ENCODE measurements at places on chromosomes 2 and 18.

GRCh38 chr2:157426477-157426994, 17.4 kb downstream of the CYTIP start:
- DNase-seq: no peak

DNA sequence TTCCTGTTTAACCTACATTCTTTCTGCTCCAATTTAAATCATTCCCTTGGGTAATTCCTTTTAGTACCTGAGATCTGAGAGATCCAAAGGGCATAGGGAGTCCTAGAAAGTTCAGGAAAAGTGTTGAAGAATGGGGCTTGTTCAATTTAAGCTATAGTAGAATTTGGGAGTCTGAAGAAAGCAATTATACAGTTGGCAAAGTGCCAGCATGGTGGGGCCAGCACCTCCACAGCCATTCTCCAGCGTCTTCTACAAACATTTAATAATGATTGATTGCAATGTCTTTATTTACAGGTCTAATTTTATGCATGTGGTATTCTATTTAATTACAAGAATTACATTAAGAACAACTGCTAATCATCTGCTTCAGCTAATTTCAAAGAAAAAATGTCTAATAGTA, 957.7 kb upstream of the GYPC start:
- DNase-seq: no peak

- no peak for DNase-seq
These were observed 127.3 kb downstream of the UPP2 start for GRCh38 chr2:158228943-158229508.

DNA sequence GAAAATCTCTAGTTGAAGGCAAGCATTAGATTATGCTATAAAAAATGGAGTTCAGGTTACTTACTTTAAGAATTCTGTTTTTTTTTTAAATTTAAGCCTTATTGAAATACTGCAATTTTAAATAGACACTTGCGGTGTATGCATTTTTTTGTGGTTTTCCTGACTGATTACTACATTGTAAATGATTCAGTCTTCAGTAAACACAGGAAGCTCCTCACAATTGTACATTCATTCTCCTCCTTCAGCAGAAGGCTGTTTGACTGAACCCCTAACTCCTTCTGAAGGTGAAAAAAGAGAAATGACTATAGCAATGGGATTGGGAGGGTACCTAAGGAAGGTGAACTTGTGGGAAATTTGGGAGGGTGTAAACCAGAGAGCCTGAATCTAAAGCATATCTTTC, 136.1 kb downstream of the GCA start:
- no peak for DNase-seq

GRCh38 chr2:100852999-100853908, 33.3 kb downstream of the NPAS2 start:
- DNase-seq: no peak

DNA sequence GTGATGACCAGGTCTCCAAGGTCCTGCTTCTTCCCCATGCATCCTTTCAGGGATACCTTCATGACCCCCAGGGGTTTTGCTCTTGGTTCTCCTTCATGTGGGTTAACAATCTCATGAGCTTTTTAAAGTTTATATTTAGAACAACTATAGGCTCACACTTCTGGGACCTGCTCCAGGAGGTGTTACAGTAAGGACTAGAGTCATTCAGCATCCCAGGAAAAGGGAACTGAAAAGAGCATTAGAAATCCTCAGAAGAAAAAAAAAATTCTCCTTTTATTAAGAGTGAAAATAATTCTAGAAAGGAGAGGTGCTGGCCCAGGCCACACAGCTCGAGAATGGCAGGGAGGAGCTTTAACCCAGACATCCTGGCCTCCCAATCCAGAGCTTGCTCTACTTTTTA, 66.5 kb downstream of the SETBP1 start:
- no peak for DNase-seq

DNA sequence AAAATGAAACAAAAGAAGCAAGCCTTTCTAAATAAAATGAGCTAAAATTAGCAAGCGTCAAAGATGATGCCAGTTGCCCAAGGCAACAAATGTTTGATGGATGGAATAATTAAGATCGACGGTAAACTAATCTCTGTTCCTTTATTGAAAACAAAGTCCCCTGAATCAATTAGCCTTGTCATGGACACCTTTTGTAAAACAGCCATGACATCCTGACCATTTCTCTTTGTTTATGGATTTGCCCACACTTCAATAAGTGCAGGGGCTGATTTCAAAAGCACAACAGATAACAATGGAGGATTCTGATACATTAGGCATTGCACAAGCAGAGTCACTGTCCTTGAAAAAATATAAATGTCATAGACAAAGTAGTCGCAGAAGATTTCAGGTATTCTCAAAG, 160.1 kb upstream of the HNRNPA3 start:
- no peak for DNase-seq

GRCh38 chr2:113892004-113892710, 2.3 kb downstream of the ACTR3 start:
- no peak for DNase-seq

DNA sequence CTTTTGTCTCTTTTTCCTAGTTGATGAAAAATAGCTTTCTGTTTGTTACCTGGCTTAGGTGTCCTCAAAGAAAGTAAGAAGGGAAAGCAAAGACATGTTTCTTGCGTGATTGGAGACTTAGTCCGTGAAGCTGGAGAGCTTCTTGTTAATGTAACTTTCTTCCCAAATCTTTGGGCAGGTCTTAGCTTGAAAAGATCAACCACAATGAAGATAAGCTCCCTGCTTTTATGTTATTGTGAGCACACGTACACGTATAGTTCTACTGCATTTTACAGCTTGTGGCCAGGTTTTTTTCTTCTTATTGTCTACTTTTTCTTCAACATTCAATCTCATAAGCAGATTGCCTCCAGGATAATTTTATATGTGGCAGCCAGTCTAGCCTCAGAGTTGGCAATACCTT, 99.8 kb downstream of the DIS3L2 start:
- no peak for DNase-seq

DNA sequence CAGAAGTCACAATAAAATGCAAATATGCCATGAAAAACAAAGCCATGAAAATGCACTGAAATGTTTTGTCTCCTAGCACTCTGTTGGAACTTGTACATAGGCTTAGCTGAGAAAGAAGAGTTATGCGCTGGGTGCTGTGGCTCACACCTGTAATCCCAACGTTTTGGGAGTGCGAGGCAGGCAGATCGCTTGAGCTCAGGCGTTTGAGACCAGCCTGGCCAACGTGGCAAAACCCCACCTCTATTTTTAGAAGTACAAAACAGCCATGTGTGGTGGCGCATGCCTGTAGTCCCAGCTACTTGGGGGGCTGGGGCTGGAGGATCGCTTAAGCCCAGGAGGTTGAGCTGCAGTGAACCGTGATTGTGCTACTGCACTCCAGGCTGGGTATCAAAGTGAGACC, 39.9 kb downstream of the IRS1 start:
- no peak for DNase-seq

DNA sequence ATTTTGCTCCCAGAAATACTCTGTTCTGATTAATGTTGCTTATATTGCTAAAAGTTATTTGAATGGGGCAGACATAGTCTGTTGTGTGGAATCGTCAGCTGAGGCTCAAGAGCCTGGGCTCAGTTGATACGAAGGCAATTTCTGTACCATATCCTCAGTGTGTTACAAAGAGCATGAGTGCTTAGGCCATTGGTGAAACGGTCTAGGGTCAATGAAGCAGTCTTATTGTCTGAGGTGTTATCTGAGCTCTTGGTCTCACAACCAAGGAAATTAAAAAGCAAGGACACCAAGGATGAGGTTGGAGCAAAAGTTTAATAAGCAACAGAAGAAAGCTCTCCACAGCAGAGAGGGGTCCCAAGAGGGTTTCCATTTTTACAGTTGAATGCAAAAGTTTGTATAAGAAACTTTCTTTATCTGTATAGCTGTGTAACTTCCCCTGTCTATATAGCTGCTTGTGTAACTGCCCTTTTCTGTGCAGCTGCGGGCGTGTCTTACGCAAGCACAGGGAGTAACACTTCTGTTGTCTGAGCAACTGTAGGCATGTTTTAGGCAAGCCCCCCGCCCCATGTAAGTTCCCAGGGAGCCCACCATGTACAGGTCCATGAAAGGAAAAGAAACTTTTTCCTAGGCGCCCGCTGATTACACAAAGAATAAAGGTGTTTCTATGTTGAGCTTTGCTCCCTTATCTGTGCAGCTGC, 40.6 kb upstream of the DSC1 start:
- no peak for DNase-seq

DNA sequence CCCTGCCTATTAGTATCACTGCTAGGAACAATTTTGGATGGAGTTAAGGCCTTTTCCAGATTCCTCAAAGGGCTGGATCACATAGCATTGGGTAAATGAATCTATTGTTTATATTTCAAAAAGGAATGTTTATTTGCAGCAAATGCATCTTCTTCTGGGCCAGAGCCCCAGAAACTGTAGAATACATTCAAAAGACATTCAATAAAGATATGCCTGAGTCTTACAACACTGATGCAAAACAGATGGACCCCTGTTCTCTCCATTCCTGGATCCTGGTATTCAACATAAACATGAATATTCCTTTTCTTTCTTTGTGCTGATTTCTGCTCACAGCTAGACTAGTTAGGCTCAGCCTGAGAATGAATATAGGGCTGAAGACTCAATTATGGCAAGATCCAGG, 227.2 kb upstream of the KLHL29 start:
- no peak for DNase-seq

DNA sequence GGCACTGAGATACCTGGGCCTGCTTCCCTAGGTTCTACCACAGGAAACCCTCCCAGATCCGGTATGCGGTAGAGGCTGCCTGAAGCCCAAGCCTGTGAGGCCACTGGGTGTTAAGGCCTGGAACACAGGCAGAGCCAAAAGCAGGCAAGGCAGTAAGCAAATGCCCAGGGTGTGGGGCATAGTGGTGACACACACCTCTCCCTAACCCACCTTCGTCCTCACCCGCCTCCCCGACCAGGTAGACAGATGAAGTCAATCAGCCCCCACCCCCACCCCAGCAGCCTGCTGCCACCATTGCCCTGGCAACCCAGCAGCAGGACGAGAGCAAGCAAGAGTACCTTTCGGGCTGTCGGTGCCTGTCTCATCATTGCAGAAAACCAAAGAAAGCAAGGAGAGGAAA, 6.1 kb downstream of the DCTN1 start:
- no peak for DNase-seq

GRCh38 chr2:15893085-15893484, 47.3 kb upstream of the MYCN start:
- no peak for DNase-seq

DNA sequence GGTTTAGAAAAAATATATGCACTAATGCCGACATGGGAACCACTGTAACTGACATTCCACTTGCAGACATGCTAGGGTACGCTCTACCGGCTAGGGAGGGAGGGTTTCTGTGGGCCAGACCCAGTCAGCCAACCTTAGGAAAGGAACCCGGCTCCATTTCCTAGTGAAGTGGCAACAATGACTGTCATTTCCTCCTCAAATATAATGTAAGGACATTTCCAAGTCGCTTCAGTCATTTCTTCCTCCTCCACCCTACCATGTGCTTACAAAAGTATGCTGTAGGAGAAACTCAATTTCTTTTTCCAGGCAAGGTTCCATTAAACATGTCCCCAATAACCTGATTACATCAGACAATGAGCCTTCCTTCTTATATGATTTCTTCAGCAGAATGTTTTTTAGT, 64.3 kb upstream of the PSMD14 start:
- DNase-seq: no peak

DNA sequence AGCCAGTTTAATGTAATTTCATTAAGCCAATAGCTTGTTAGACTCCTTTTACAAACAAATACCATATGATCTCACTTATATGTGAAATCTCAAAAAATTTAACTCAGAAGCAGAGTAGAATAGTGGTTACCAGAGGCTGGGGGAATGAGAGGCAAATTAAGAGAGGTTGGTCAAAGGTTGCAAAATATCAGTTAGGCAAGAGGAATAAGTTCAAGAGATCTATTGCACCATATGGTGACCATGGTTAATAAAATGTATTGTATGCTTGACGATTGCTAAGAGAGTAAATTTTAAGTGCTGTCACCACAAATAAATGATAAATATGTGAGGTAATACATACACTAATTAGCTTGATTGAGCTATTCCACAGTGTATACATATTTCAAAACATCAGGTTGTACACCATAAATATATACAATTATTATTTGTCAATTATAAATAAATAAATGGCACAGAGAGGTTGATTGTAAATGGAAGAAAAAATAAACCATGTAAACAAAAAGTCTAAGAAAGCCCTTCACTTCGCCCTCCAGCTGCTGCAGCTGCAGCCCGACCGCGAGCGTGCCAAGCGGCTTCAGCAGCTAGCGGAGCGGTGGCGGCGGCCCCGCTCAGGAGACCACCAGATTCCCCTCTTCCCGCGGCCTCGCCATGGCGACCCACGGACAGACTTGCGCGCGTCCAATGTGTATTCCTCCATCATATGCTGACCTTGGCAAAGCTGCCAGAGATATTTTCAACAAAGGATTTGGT, 23.0 kb upstream of the ACTR2 start:
- no peak for DNase-seq

- DNase-seq: no peak
These were observed 48.9 kb downstream of the COX7A2L start for GRCh38 chr2:42312106-42312505.

DNA sequence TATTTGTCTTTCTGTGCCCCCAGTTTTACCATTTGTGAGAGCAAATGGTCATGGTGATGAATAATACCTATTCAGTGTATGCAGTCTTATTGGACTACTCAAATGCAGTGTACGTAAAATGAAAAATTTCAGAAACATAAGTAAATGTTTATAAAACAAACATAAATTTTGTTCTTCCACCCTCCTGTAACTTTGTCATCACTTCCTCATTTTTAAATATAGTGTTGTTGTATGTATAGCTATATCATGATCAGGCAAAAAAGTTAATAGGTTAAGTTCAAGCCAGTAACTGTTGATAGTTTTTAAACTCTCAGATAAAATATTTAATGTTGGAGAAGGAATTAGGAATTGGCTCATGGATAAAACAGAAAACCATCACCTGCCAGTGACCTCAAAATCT, 93.2 kb downstream of the KLF7 start:
- no peak for DNase-seq

DNA sequence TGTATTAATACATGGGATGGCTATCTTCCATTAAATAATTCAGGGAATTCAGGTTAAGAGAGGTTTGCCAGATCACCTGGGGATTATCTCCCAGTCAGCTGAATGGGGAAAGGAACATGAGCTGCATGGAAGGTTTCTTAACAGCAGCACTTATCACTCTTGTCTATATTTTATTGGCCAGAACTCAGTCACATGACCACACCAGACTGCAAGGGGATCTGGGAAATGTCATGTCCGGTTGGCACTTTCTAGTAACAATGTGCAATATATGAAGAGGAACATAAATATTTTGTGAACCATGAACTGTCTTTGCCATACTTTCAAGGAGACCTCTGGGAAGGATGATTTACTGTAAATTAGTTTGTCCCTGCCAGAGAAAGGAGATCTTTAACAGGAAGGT, 599.1 kb downstream of the SLC4A3 start:
- no peak for DNase-seq

- no peak for DNase-seq
These were observed 63.2 kb downstream of the ADI1 start for GRCh38 chr2:3456125-3456524.

DNA sequence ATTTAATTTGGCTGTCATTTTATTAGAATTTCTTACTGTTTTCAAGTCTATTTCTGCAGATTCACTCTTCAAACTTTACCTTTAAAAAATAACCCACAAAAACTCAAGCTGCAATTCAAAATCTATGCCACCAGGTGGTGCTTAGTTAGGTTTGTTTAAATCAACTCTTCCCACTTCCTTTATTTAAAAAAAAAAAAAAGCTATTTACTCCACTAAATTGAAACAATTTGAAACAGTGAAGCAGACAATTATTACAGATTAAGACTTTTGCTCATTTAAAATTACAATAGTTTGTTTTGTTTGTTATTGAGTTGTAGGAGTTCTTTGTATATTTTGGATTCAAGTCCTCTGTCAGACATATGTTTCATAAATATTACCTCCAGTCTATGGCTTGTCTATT, 300.0 kb downstream of the PDE11A start:
- DNase-seq: no peak

All from cortex of kidney (tissue), 1 donor.